ENCODE measurements at places on chromosomes 2 and 18. TPM values are rescaled to one million over a fixed set of nuclear protein-coding genes. Genes with fewer than 3 reads are reported as not detected.

- DNase-seq = no peak
Measured at GRCh38 chr18:21903709-21904108, 163.1 kb downstream of the MIB1 start.

RAB12 gene
- 81.8 TPM for total RNA-seq

ZAP70 gene
- total RNA-seq = 1.9 TPM

OTX1 gene
- total RNA-seq = not detected

- DNase-seq = no peak
Measured at GRCh38 chr2:187338679-187339121, 109.4 kb downstream of the CALCRL start.

Measured in urinary bladder (tissue), 4 donors.